ENCODE measurements at places on chromosomes 12 and 14.

GRCh38 chr12:128792881-128793280 lies 30.9 kb downstream of the SLC15A4 start:
- DNase-seq, result no peak

- no peak for DNase-seq
These were observed 444.8 kb upstream of the RGS6 start for GRCh38 chr14:71487449-71487848.

DNA sequence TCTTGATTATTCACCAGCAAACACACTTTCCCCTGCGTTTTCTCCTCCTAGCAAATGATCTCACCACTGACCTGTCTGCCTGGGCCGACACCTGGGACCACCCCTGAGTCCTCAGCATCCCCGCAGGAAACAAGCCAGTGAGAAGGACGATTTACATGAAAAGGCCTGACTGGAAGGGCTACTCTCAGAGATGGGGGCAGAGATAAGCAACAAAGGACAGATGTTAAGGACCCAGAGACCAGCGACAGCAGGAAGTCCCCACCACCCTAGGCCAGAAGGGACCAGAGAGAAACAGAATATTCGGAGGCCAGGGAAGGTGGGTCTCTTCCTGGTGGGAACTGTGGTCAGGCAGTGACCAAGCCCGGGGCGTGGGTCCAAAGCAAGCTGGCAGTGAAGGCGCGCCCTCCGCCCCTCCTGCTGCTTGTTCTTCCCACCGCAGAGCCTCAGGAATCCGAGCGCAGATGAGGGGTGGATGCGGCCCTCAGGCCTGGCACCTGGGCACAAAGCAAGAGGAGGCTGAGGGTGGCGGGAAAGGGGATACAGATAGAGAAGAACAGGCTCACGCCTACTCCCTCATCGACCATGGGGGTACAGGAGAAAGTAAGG lies 55.8 kb downstream of the STX2 start:
- no peak for DNase-seq

DNA sequence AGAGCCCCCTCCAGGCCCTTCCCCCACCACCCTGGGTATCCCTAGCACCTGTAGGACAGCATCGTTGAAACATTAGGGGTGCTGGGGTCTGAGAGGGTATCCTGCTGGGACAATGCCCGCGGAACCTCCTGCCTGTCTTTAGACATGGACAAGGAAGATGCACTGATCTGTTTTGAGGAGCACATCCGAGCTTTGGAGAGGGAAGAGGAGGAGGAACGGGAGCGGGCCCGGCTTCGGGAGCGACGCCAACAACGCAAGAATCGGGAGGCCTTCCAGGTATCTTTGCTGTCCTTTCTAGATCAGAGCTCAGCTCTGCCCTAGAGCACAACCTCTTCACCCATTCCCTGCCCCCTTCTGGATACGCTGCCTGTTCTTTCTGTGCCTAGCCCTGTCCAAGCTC lies 13.2 kb downstream of the PRPF40B start:
- no peak for DNase-seq

DNA sequence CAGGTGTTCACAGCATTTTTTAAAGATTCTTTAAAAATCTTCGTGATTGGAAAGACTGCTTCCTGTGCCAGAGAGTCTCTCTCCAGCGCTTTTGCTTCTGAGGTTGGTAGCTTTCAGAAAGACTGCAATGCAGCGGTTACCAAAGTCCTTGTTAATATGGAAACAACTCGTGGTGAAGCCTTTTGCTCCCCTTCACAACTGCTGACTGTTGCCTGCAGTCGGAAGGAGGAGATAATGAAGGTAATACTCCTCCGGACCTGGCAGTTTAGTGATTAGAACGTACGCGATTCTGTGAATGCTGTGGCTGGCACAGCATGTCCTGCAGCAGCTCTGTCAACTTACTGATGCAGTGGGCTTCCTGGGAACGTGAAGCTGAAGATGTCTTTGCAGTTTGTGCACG lies 50.9 kb downstream of the TRAF3 start:
- DNase-seq, result no peak

DNA sequence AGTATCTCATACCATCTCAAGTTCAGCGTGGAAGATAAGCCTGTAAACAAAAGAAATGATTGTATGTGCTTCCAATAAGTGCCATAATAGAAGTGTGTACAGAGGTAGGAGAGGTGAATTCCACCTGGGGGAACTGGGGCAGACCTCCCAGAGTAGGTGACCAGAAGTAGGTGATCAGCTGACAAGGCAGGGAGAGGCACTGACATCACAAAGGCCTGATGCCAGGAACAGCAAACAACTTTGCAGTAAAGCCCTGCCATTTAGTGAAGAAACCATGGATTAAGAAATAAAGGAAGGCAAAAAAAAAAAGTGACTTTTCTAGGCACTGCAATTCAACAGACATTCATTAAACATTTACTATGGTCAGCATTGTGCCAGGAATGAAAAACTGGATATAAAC lies 31.1 kb downstream of the NR1H4 start:
- no peak for DNase-seq

GRCh38 chr12:9258676-9259075 lies 50.5 kb upstream of the PZP start:
- DNase-seq, result no peak

- no peak for DNase-seq
These were observed 33.7 kb upstream of the GLIPR1 start for GRCh38 chr12:75446857-75447256.

GRCh38 chr12:132065609-132066344 lies 78.3 kb downstream of the DDX51 start:
- DNase-seq, result no peak

- no peak for DNase-seq
These were observed 54.7 kb downstream of the RPS6KA5 start for GRCh38 chr14:91005716-91006115.

DNA sequence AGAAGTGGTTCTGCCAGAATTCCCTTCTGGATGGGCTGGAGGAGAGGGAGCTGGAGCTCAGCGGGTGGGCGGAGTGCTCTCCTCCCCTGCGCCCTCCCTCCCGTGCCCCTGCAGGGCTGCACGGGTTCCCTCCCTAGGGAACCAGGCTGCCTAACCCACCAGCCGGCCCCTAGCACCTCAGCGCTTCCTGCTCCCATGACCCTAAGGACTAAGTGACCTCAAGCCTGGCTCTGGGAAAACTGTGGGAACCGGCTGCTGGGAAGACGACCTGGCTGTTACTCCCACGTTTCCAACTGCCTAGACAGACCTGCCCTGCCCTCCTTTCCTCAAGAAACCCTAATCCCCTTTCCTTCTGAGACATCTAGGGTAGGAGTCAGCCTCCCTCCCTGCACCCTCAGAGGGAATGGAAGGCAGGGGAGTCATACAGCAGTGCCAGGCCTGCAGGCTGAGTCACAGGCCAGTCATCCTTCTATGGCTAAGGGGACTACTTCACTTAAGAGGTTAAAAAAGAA lies 31.5 kb downstream of the SLC6A12 start:
- no peak for DNase-seq

GRCh38 chr14:72663076-72663487 lies 230.8 kb downstream of the DPF3 start:
- DNase-seq, result no peak

DNA sequence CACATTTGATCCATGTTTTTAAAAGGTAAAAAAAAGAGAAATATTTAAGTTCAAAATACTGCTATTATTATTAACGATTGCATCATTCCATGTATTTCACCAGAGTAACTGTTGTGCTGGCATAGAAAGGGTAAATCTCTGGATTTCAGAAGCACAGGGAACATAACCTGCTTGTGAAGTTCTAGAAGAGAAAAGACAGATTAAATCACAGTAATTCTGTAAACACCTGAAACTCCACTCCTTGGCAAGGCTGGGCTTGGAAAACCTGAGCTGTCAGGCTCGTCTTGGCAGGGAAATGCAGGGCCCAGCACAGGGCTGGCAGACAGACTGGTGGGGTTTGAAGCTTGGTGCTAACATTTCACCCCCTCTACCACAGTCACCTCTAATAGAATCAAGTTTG lies 35.1 kb downstream of the SVOP start:
- no peak for DNase-seq

GRCh38 chr12:68804657-68805591 lies 3.1 kb upstream of the MDM2 start:
- no peak for DNase-seq

DNA sequence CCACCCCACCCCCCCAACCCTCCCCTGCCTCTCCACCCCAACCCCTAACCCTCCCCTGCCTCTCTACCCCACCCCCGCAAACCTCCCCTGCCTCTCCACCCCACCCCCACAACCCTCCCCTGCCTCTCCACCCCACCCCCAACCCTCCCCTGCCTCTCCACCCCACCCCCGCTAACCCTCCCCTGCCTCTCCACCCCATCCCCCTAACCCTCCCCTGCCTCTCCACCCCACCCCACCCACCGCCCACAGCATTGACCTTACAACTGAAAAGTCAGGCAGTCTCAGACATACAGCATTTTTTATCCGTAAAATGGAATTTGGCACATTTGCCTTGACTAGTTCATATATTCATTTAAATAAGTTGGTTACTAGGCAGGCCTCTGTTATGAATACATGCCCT lies 38.6 kb upstream of the ACTN1 start:
- no peak for DNase-seq

- no peak for DNase-seq
These were observed 141.6 kb downstream of the KICS2 start for GRCh38 chr12:64080319-64081007.

DNA sequence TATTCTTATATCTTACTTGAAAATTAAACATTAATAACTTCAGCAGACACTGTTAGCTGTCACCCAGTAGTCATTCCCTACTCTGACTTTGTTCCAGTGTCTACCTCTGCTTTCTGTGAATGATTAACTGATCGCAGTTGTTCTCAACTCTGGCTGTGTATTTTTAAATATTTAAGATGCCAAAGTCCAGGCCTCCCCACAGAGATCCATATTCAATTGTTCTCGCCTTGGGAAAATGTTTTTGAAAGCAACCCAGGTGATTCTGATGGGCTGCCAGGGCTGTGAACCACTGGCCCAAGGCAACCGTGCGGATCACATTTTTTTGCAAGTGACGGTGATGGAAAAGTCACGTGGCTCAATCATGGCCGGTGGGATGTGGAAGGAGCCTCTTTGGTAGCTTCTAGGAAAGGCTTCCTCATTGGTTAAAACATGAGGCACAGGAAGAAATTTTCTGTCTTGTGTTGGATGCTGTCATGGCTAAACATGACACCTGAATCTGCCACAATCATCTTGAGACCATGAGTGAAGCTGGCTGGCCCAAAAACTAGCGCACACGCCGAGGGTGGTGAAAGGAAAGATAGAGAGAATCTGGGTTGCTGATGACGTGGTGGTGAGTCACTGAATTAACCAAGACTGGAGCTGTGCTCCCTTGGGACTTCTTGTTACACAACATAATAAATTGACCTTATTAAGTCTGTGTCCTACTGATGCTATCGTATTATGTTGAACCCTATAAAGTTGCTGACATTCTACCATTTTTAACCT lies 37.2 kb downstream of the RDH12 start:
- no peak for DNase-seq

All from left renal cortex interstitium (tissue), 4 donors.